ENCODE measurements at places on chromosomes 1 and 21.

DNA sequence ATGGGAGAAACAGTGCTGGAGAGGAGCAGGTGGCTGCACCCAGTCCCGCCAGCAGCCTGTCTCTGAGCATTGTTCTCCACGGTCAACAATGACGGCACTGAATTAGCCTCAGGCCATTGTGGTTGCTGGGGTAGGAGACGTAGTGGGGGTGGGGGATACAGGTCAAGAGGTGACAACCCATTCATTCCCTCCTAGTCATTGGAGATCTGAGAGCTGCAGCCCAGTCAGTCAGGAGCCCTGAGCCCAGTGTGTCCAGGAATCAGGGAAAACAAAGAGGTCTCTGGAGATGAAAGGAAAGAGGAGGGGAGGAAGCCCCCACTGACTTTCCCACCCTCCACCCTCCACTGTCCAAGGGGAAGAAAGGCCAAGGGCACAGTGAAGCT lies 15.3 kb downstream of the SMIM12 start:
- DNase-seq = no peak

DNA sequence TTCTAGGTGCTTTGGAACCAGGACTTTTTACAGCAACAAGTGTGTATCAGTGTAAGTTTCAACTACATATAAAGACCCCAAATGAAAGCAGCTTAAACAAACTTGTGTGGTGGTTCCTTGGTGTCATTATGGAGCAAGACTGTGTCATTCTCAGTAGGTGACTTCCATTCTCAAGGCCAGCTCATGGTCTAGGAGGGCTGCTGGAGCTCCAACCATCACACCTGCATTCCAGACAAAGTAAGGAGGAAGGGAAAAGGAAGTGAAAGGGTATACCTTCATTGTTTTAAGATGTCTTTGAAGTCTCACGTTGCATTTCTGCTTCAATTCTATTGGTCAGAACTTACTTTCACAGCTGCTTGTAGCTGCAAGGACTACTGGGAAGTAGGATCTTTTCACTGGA lies 188.6 kb downstream of the C1orf94 start:
- DNase-seq = no peak

- DNase-seq = no peak
These were observed 19.3 kb upstream of the DNAJC28 start for GRCh38 chr21:33510826-33511225.

- DNase-seq = no peak
These were observed 40.6 kb upstream of the HHAT start for GRCh38 chr1:210288116-210288515.

GRCh38 chr1:159921700-159922504 lies 3.4 kb downstream of the TAGLN2 start:
- DNase-seq = peak; percentile 57

- no peak for DNase-seq
These were observed 25.1 kb upstream of the IFNGR2 start for GRCh38 chr21:33378081-33378480.

DNA sequence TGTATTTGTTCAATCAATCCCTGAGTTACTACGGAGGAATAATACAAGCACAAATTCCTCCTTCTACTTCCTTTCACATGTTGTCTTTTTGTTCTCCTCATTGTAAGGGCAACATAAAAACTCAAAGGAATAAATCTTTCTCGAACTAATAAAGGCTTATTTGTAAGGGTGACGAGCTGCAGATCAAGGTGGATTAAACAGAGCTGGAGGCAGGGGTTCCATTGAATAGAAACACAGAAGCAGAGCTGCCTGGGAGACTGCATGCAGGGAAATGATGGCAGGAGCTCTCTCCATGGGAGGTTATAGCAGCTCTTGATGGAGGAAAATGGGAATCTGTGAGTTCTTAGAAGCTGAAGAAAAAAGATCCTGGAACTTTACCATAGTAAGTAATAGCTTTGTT lies 160.2 kb downstream of the CYYR1 start:
- no peak for DNase-seq

DNA sequence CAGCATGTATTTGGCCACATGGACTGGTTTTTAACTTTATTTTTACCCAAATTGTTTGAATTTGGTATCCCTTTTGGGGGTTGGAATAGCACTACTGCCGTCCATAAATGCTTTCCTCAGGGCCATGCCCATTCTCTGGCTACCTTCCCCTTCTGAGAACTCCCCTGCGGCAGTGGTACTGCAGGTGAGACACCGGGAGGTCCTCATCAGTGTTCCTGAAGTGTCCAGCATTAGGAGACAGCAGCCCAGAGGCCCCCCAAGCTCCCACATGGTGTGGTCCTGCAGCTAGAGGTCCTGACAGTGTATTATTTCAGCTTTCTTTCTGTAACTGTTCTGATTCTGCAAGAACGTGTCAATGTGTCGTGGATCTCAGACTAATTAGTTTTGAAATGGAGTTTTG lies 8.9 kb downstream of the LMO4 start:
- no peak for DNase-seq

DNA sequence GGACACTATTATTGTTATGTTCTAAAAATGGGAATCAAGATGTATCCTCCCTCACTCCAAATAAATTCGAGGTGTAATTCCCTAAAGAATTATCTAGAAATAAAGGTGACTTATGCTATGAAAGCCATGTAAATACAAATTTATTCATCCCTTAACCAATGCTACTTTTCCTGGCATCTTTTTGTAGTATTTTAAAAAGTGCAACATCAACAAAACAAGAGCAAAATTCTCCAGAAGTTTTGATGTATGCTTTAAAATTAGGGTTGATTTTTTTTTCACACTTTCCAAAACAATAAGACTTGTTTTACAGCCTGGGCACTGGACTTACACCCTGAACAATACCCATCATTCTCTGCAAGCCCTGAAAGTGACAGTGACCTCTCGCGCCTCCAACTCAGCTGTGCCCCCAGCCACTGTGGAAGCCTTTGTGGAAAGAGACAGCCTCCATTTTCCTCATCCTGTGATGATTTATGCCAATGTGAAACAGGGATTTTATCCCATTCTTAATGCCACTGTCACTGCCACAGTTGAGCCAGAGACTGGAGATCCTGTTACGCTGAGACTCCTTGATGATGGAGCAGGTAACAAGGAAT lies 21.4 kb upstream of the CLCA1 start:
- DNase-seq = no peak

DNA sequence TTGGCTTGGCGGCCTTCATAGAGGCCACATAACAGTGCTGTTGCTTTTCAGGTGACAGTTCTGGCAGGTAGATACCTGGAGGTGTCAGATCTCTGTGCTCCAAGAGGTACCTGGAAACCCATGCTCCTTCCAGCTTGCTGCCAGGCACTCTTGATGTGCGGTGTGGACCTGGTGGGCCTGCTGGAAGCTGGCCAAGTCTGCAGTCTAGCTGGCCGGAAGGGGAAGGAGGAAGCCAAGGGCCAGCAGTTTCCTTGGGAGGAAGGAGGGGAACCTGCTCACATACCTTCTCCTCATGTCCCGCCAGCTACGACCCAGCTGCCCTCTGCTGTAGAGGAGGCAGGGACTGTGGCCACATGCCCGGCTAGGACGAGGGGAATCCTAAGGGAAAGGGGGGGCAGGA lies 166.4 kb upstream of the AJAP1 start:
- DNase-seq = no peak
